LHCN-M2 (cell line): ENCODE measurements at places on chromosomes 5 and 9.

DNA sequence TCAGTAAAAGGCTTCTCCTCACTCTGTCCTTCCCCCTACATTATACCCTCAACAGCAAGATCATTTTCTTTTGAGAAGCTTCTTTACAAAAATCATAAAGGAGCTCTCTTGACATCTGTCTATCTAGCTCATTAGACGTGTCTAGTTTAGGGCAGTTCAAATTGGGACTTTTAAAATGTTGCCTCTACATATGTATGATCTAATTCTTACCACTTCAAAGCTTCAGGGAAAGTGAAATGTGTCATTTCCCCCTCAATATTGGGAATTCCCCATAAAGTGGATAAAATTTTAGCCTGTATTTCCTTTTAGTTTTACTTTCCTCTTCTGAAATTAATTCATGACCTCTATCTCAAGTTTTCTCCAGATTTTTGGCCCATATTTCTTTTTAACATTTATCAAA lies 323.7 kb downstream of the ARRDC3 start:
- DNase-seq = no peak

DNA sequence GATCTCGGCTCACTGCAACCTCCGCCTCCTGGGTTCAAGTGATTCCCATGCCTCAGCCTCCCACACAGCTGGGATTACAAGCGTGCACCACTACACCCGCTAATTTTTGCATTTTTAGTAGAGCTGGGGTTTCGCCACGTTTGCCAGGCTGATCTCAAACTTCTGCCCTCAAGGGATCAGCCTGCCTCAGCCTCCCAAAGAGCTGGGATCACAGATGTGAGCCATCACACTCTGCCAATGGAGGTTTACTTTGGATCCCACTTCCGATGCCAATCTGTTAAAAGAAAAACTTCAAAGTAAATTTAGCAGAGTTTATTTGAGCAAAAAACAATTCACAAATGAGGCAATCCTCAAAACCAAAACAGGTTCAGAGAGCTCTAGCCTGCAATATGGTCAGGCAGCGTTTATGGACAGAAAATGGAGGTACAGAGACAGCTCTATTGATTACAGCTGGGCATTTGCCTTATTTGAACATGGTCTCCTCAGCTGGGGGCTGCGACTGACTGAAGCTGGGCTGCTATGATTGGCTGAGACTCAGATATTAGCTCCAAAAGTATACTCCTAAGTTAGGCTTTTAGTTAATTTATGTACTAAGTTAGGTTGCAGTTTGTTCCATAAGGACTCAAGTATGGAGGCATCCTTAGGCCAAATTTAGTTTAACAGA lies 18.6 kb upstream of the UBTD2 start:
- DNase-seq = no peak

- no peak for DNase-seq
Observed at GRCh38 chr9:138095813-138096518, 218.4 kb downstream of the CACNA1B start.

- DNase-seq = no peak
Observed at GRCh38 chr5:148312153-148312552, at the start of gene SPINK7. TSS of gene SPINK7 (plus strand) at chr5:148312423. CDS start at chr5:148312484, 61 bp downstream.
